ENCODE measurements at places on chromosomes 12 and 14.
A peak's percentile ranks its signal among the peaks of the same experiment; 100 is the strongest.

DNA sequence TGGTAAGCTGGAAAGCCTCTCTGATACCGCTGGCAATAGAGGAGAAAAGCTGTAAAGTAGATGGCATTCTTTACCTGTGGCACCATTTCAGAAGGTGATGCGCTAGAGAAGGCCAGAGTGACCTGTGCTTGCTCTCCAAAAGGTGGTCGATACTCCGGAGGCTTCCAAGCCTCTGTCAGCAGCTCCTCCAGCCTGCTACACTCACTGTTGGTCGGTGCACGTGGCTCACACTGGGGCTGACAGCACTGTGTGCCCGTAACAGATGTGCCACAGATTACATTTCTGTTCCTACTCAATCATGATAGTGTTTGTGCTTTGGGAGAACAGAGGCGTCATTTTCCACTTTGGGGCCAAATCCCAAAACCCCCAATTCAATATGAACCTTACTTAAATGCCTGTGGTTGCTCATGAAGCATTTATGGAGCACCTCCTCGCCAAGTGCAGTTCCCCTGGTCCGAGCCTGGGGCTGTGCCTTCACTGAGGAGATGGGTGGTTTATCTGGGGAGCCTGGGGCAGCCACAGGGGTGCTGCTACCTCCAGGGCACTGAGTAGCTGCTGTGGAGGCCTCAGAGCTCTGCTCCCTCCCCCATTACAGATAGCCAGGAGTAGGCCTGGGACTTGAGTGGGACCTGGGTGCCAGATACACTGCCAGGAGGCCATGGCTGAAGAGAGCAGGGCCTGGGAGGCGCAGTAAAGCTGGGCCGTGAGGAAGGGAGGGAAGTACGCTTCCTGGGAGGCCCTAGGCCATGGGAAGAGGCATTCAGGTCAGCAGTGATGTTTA, 26.8 kb downstream of the CCNK start:
- no peak for DNase-seq

GRCh38 chr14:105944632-105945610, 418.5 kb downstream of the TMEM121 start:
- peak; percentile 31 for DNase-seq

- no peak for DNase-seq
Measured at GRCh38 chr14:71485833-71486232, 446.4 kb upstream of the RGS6 start.

GRCh38 chr12:112713471-112713870, 78.1 kb upstream of the RPH3A start:
- DNase-seq = no peak

DNA sequence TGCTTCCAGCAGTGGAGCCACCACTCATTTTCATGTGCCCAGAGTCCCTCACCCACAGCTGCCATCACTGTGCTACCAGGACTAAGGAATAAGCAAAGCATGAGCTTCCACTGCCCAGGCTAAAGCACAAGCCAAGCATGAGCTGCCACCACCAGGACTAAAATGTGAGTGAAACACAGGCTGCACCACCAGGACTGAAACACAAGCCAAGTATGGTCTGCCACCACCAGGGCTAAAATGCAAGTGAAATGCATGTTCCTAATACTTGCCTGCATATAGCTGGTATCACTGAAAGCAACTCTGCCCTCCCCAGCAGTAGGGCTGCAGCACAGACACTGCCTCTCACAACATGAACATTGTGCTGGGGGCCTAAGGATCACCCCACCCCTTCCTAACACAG, 30.0 kb downstream of the CEP83 start:
- DNase-seq = no peak

GRCh38 chr12:94706250-94706661, 55.9 kb upstream of the TMCC3 start:
- DNase-seq = no peak

GRCh38 chr14:25411781-25412757, 362.1 kb upstream of the STXBP6 start:
- DNase-seq = no peak

DNA sequence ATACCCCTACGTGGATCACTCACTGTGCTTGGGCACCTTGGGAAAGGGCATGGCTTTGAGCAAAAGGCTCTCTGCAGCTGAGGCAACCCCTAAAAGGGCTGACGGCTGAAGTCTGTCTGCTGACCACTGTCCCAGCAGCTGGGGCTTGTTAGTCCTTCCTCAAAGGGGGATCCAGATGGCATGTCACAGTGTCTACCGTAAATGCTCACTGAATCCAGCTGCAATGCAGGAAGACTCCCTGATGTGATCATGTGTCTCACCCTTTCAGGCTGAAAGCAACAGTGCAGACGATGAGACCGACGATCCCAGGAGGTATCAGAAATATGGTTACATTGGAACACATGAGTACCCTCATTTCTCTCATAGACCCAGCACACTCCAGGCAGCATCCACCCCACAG, 12.4 kb downstream of the OAS1 start:
- no peak for DNase-seq

- DNase-seq = no peak
Measured at GRCh38 chr14:100445436-100446088, 122.4 kb downstream of the SLC25A47 start.

- no peak for DNase-seq
Measured at GRCh38 chr12:90102957-90103652, 394.5 kb upstream of the ATP2B1 start.

- no peak for DNase-seq
Measured at GRCh38 chr14:22996768-22997654, 12.9 kb downstream of the C14orf93 start.

- DNase-seq = no peak
Measured at GRCh38 chr14:96683562-96684289, 113.5 kb upstream of the VRK1 start.

GRCh38 chr14:62144863-62145262, 382.6 kb downstream of the SNAPC1 start:
- DNase-seq = no peak

DNA sequence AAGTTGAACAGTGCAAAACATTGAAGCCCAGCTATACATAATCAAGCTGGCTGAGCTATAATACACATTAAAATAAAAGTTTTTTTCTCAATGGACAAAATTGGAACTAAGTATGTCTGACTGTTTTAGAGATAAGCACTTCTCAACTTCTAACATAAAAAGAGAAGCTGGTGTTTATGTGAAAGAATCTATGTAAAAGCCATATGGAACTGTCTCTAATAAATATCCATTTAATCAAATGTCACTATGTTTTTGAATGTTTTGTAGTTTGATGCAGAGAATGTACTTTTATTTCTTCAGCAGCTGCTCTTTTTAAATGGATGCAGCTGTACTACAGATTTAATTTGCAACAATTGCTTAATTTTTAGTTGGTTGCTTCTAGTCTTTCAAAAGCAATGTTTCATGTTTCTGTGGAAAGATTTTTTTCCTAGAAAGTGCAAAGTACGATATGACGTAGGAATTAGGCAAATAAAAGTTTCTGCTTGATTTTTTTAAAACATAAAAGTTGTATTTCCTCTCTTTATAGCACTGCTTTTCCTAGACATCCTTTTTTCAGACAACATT, 114.2 kb downstream of the PDE3A start:
- DNase-seq = no peak

GRCh38 chr14:102584871-102585869, 7.3 kb upstream of the RCOR1 start:
- DNase-seq = no peak

DNA sequence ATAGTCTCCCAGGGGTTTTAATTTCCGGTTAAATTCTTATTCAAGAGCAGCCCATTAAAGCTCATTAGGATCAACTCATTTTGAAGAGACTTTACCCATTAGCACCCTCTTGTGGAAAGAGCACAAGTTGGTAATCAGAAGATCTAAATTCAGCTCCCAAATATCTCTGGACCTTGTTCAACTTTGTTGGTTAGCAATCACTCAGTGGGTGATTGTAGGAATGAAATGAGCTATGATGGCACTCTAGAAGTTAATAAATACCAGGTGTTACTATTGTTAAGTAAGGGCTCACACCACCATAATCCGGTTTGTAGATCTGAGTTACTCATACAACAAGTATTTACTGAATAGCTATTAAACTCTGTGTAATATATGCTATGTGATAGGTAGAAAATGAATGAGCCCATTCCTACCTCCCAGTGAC, 42.9 kb downstream of the TRIP11 start:
- DNase-seq = no peak

- no peak for DNase-seq
Measured at GRCh38 chr12:42534184-42534838, 55.2 kb downstream of the PRICKLE1 start.

- DNase-seq = no peak
Measured at GRCh38 chr12:25723336-25723735, 170.3 kb upstream of the LMNTD1 start.

DNA sequence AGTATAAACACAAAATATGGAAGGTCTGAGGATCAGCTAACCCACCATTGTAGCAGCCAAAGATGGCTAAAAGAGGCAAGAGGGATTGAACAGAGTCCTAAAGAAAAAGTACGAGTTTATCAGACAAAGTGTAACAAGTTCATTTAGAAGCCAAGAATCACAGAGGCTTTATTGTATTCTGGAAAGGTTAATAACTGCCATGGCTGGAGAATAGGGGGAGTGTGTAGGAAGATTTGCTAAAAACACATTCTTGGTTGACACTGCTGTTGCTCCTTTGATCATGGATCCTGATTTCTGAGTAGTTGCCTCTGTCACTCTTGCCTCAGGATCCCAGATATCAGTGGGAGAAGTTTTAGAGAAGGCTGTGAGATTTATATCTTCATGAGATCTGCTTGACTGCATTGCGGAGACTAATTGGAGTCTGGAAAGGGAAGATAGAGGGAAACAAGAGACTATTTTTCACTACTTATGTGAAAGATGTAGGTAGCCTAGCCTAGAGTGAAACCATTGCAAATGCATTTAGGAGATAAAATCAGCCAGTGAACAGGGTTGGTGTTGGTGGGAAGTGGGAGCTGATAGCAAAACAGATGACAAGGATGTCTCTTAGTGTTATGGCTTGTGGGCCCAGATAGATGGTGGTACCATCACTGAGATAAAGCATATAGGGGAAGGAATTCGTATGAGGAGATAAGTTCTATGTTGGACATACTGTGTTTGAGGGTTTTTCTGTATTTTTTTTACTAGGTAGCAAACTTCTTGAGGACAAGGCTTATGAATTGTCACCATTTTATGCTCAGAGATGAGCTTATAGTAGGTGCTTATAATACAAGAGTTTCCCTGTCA, 402.9 kb upstream of the PDE3A start:
- DNase-seq = no peak

GRCh38 chr12:128573907-128574306, 249.9 kb downstream of the SLC15A4 start:
- no peak for DNase-seq
